CD4-positive, alpha-beta memory T cell (primary cell): ENCODE measurements at places on chromosomes 3 and 15. TPM values are rescaled to one million over a fixed set of nuclear protein-coding genes. Genes with fewer than 3 reads are reported as not detected.

DNA sequence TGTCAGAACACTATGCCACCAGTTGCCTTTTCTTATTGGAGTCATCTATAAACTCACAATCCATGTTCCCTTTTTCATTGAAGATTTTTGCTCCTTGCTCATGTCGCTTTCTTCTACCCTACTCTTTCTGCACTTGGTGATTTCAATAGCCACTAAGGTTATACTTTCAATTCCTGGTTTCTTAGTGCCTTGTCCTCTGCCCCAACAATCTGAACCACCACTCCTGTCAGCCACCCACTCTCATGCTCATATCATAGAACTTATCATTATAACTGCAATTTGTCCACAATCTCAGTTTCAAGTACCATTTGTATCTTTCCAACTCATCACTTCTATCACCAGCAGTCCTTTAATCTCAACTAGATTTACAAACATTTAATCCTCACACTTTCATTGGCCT lies 10.0 kb upstream of the GRAMD1C start:
- no peak overlapping the region for H3K4me3 ChIP-seq
- peaks cover 9% of the 10 kb centered on the region for H3K4me1 ChIP-seq
- H3K27me3 ChIP-seq = no peaks in the 10 kb centered on the region
- no peak for DNase-seq
- no peak overlapping the region for H3K27ac ChIP-seq

- no peaks in the 10 kb centered on the region for H3K36me3 ChIP-seq
- H3K27ac ChIP-seq = no peak overlapping the region
- H3K4me1 ChIP-seq = no peaks in the 10 kb centered on the region
Measured at GRCh38 chr3:189635339-189635738, 4.2 kb downstream of the TP63 start.

Gene SLC12A1
- not detected for polyA plus RNA-seq

DNA sequence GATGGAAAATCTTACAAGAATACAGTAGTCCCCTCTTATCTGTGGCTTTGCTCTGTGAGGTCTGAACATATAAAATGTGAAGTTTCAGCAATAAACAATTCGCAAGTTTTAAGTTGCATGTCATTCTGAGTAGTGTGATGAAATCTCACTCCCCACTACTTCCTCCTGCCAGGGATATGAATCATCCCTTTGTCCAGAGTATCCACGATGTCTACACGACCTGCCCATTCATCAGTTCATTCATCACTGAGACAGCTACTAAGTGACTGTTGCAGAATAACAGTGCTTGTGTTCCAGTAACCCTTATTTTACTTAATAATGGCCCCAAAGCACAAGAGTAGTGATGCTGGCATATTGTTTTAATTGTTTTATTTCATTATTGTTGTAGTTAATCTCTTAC lies 489.2 kb upstream of the UBE2E2 start:
- no peaks in the 10 kb centered on the region for H3K27me3 ChIP-seq
- H3K4me3 ChIP-seq = no peak overlapping the region

Gene LRRC31
- not detected for polyA plus RNA-seq

Gene COL6A5
- polyA plus RNA-seq = not detected

- no peak overlapping the region for H3K27ac ChIP-seq
- no peaks in the 10 kb centered on the region for H3K36me3 ChIP-seq
- no peaks in the 10 kb centered on the region for H3K4me1 ChIP-seq
Measured at GRCh38 chr3:45075821-45076625, 49.9 kb downstream of the CLEC3B start.

- DNase-seq = no peak
- no peak overlapping the region for H3K4me3 ChIP-seq
- H3K36me3 ChIP-seq = no peaks in the 10 kb centered on the region
- H3K27ac ChIP-seq = no peak overlapping the region
- H3K27me3 ChIP-seq = no peaks in the 10 kb centered on the region
Measured at GRCh38 chr3:51275111-51275805, 109.8 kb upstream of the MANF start.

GRCh38 chr3:47006145-47006651 lies 26.7 kb downstream of the NBEAL2 start:
- H3K4me1 ChIP-seq = no peaks in the 10 kb centered on the region
- no peak overlapping the region for H3K4me3 ChIP-seq
- no peak for DNase-seq
- H3K36me3 ChIP-seq = peaks cover 70% of the 10 kb centered on the region

DNA sequence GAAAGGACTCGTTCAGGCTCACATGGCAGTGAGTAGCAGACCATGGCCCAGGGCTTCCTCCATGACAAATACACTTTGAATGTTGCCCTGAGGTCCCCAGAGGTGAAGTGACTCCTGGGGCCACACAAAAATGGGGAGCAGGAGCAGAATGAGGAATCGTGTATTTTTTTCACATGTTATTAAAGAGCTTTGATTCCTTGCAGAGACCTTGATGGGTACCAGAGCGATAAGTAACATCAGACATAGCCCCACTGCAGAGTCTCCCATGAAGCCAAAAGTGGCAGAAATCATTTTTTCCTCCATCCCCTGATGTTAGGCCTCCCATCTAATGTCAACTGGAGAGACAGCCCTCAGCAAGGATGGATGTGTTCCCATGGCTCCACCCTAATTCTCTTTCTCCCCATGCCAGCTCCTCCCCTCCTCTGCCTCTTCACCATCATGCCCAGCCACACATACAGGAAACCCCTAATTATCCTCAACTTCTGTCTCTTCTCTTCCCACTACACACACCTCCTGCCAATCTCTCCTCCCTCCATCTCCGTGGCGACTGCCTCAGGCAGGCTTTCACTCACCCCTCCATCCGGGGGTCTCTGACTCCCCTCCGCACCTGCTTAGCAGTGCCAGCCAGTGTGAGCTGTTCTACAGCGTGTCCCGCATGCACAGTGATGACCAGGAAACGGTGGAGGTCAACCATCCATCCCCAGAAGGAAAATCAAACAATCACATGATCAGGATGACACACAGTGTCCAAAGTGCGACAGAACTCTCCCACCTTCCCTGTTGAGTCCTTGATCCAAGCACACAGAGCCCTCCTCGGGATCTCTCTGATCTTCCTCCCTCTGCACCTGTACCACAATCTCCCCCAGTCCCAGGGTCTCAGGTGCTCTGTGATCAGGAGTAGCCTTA lies 7.1 kb upstream of the SSUH2 start:
- no peaks in the 10 kb centered on the region for H3K4me1 ChIP-seq
- H3K4me3 ChIP-seq = no peak overlapping the region
- no peaks in the 10 kb centered on the region for H3K27me3 ChIP-seq
- H3K27ac ChIP-seq = no peak overlapping the region

GRCh38 chr15:69713726-69714559 lies 261.3 kb downstream of the RPLP1 start:
- H3K27ac ChIP-seq = peak overlapping the region; percentile 11
- no peaks in the 10 kb centered on the region for H3K27me3 ChIP-seq
- peaks cover 73% of the 10 kb centered on the region for H3K4me1 ChIP-seq
- H3K36me3 ChIP-seq = no peaks in the 10 kb centered on the region
- DNase-seq = peak; percentile 81

DNA sequence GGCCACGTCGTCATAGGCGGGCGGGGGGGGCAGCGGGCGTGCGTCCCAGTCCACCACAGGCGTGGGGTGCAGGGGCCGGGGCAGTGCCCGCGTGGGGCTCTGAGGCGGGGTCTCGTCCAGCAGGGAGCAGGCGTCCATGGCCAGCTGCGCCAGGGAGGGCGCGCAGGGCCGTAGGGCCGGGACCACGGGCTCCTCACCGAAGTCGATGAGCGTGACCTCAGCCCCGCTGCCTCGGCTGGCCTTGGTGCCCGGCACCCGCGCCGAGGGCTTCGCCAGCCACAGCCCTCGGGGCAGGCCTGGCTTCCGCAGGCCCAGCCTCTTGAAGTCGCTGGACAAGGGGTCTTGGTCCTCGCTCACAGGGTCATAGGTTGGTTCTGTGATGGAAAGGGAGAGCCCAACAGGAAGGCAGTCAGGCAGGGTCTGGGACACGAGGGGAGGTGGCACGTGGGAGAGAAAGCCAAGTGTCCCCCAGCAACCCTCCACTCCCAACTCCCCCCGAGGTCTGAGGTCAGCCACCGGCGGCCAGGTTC lies 40.0 kb downstream of the TNK2 start:
- no peak for DNase-seq
- no peak overlapping the region for H3K27ac ChIP-seq
- peaks cover 10% of the 10 kb centered on the region for H3K36me3 ChIP-seq
- H3K27me3 ChIP-seq = no peaks in the 10 kb centered on the region
- no peak overlapping the region for H3K4me3 ChIP-seq
